ENCODE measurements at places on chromosomes 7 and 10.

DNA sequence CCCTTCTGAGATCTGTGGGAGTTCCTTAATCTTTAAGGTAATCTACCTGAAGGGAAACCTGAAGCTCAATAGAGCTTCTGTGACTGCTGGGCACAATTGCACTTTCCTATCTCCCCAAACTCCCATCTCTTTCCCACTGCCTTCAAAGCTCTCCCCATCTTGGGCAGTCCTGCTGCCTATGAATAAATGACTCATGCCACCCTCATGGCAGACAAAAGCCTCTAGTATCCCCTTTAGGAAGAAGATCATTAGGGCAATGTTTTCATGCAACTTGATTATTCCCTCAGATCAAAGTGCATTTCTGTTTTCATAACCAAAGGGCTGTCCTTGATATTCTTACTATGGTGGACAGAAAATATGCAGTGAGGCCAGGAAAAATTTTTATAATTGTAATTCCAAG is 704.9 kb upstream of the LRRN3 start:
- no peak for DNase-seq

- DNase-seq, result no peak
These were observed 498.2 kb downstream of the PHTF2 start for GRCh38 chr7:78296644-78297371.

- DNase-seq, result no peak
These were observed 281.8 kb upstream of the HGF start for GRCh38 chr7:82051601-82052000.

DNA sequence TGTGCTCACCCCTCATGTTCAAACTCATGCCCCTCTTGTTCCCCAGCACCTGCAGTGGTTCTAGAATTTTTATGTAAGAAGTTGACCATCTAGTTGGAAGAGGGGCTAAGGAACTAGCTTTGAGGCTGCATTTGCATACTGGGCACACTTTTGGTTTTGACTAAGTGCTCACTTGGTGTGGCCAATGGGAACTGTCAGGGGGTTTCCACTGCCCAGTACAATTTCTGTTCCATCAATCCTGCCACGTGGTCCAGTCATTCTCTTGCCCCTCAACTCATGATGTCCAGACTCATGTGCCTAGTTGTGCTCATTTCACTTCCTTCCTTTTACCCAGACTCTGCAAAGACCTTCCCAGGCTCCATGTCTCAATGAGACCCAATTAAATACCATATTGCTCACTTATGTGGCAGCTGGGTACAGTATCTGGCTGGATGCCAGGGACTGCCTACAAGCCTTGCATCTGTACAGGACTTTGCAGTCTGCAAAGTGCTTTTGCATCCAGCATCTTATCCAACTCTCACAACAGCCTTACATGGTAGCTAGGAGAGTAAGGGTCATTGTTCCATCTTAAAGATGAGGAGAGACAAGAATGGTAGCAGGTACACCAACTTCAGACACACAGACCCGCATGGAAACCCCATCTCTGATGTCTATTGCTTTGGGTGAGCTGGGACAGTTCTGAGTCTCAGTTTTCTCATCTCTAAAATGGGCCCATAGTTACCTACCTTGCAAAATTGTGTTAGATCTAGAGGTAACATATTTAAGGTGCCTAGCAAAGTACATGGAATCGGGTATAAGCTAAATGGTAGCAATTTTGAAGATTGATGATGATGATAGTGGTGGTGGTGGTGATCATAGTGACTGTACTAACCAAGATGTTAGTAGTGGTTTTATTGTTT is 30.1 kb upstream of the KCNMA1 start:
- no peak for DNase-seq

DNA sequence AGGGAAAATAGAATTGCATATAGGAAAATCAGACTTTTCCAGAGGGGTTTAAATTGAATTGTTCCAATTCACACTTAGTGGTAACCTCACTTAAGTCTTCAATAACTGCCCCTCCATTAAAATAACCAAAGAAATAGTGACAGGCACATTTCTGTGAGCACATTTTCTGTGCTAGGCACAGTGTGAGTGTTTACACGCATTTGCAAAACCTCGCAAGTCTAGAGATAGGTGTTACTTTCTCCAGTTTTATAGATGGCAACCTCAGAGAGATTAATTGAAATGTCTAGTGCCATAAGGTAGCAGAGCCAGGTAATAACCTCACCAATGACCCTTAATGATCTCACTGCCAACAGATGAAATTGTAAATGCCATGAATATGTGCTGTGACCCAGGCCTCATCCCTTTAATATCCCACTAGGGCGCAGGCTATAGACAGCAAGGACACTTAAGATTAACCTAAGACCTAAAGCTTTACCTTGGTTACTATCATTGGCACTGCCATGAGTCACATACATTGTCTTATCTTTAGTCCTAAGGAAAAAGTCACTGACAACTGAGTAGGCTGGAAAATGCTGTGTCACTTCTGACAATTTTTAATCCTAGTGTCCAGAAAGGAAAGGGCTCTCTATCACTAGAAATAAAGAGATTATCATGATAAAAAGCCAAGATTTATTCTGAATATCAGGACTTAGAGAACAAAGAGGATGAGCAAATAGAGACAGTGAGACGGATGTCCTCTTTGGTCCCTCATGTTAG is 187.8 kb downstream of the PPP1R17 start:
- DNase-seq, result no peak

DNA sequence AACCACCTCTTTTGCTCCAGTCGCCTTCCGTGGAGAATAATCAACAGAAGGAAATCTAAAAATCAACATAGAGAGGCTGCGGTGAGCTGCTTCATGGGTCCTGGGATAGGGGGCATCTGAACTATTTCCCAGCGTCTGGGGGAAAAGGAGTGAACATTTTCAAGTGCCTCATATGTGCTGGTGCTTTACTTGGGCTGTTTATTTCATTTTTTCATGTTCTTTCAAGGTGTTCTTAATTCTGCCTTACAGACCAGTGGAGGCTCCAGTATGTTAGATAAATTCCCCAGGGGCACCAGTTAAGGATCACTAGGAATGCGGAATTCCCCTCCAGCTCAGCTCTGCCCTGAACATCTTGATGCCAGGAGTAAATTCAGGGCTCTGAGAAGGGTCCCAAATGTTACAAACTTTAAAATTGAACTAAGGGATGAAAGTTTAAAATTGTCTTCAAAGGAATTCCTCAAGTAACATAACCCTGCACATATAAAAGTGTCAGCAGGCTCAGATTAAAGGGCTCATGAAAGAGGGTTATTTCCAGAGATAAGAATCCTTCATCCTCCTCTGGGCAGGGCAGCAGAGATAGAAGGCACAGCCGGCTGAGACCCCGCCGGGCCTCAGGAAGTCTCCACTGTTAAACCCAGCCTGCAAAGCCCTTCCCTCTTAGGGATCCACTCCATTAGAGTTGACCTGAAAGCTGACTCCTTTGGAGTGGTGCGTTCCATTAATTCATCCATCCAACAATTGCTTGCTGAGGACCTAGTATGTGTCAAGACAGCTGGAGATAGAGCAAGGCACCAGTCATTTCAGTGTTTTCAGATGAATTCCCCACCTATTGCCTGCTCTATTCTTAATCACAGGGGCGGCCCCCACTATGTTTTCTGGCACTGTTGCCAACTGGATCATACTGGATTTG is 345.8 kb downstream of the KCNMA1 start:
- no peak for DNase-seq

DNA sequence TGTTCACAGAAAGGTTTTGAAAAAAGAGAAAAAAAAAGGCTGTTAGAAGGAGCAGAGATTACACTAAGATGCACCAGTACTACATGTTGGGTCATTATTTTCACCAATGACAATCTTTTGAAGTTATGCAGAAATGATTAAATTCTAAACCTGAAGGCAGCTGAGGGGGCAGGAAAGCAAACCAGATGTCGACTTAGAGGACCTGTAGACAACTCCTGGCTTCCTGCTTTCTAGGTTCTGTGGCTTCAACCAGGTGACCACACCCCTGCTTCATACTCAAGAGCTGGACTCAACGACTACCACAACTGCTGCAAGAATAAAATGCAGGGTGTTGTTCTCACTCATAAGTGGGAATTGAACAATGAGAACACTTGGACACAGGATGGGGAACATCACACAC is 30.0 kb downstream of the MYOF start:
- DNase-seq, result no peak

DNA sequence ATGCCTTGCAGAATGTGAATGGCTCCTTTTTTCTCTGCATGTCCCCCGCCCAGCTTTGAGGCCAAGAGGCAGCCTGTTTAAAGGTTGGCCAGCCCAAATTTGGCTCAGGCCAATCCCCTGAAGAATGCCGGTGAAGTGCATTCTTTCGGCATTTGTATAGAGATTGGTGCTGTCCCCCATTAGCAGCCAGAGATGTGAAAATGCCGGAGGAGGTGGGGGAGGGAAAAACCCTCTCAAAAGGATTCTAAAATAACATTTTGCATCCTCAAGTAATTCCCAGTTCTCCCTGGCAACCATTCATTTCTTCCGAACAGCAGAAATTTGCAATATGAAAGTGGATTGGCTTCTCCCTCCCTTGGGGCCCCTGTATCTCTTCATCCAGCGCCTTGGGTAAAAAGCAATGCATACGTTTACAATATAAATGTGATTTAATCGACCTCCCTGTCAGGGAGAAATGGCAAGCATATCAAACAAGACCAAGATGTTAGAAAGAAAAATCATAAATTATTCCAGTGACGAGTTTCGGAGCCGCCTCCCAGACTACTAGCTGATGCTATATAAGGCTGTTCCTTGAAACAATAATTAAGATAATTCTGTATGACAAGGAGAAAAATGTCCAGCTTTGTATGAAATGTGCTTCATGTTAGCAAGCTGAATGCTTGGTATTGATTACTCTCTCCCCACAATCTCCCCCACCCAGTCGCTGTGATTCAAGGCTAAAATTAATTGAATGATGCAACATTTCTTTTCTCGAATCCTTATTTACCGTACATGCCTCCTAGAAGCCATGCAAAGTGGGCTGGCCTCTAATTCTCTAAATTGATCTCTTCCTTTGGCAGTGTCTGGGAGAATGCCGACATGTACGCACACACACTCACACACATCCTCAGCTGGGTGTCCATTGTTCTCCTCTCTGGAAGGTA is 323.7 kb downstream of the RPS24 start:
- DNase-seq, result no peak

DNA sequence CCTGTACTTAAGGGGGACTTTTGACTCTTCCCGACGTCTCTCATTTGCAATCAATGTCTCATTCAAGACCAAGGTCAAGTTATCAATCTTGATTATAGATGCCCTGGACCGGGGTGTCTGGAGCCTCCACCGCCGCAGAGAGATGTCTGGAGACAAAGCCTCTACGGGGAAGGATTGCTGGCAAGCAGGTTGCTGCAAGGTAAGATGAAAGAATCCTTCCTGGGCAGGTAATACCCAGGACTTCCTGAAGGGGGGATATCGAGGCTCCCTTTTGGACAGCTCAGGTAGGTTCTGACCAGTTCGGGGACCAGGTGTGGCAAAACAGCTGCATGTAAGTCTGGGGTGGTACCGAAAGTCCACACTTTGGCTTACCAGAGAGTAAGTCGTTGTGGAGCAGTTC is 12.5 kb upstream of the CUX1 start:
- DNase-seq, result no peak

DNA sequence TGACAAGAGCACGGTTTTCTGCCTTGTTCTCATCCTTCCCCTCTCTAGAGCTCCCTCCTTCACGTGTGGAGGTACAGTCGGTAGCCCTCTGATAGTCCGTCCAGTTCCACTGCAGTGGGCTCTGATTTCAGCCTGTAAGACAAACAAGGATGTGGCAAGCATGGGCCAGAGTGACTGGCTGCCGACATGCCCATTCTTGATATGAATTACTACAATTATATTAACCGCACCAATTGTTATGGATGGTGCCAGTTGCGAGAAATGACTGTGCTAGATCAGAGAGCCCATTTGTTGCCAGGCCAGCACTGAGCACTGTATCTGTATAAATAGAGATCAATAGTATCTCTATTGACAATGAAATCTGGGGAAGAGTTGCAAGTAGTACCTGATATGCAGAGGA is 146.6 kb downstream of the CHN2 start:
- no peak for DNase-seq

GRCh38 chr10:103713676-103714075 is 141.7 kb downstream of the SH3PXD2A start:
- DNase-seq, result no peak

- no peak for DNase-seq
These were observed 134.8 kb upstream of the KLF6 start for GRCh38 chr10:3919709-3920308.

- no peak for DNase-seq
These were observed 56.9 kb downstream of the HDAC9 start for GRCh38 chr7:18552316-18552916.

- no peak for DNase-seq
These were observed 110.5 kb upstream of the HABP2 start for GRCh38 chr10:113442336-113442735.

GRCh38 chr7:84245835-84246234 is 51.2 kb upstream of the SEMA3A start:
- no peak for DNase-seq

DNA sequence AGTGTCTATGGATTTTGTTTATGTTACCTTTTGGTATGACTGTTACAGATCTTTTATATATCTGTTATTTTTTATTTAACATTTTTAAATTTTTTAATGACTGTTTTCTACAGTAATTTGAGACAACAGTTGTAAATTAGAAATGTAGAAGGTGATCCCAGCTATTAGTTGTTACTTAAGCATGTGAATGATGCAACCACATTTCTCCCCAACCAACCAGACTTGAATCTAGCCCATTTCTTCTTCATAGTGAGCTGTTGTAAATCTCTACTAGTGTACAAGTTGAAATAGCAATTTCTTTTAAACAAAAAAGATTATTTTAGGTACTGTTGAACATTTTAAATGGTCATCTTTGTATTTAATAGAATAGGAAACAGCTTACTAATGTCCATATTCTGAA is 18.0 kb downstream of the TMEM106B start:
- peak; percentile 6 for DNase-seq

DNA sequence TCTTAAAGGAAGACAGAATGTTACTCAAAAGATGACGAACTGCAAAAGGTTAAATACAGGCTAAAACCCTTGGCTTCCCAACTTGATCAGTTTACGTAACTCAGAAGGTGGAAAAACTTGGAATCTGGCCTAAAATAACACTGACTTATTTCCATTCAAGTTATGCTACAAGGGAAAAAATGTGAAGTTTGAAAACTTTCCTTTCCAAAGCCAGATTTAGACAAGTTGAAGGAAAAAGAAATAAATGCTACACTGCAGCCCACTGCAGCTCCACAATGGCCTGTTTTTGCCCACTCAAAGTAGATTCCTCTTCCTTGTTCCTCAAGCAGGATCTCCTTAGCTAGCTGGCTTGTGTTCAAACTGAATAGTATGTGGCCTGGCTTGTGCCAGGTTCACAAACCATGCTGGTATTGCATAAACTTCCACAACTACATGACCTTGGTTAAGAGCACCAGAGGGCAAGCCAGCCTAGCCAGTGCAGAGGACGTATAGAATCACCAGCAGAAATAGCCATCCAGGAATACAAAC is 166.2 kb downstream of the CPEB3 start:
- peak; percentile 81 for DNase-seq
